ENCODE measurements at places on chromosomes 2 and 18.

DNA sequence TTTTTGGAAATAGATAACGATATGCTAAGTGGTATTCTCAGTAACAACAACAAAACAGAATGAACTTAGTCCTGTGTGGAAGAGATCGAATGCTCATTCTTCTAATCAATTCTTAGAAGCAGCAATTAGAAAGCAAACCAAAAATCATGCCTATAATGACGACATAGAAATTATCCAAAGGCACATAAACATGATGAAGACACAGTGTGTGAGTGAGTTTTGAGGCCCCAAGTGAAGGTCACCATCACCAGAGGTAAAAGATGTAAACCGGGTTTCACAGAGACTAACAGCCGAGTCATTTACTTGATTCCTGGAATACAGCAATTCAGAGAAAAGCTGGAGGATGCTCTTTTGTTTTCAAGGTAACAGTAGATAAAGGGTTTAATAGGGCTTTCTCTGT, 509.2 kb downstream of the TDRD15 start:
- no peak for DNase-seq

DNA sequence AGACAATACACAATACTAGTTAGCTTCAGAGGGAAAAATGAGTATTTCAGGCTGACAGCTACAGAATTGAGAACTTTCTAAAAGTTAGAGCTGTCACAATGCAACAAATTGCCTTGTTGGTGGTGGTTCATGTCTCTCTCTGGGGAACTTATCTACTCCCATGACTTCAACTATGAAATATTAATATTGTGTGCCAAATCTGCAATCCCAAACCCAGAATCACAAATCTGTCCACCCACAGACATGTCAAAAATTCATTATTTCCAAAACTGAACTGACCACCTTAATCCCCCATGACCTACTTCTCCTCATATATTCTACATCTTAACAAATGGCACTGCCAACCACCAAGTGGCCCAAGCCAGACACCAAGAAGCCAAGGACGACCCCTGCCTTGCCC, 143.5 kb downstream of the TCF4 start:
- DNase-seq: no peak

DNA sequence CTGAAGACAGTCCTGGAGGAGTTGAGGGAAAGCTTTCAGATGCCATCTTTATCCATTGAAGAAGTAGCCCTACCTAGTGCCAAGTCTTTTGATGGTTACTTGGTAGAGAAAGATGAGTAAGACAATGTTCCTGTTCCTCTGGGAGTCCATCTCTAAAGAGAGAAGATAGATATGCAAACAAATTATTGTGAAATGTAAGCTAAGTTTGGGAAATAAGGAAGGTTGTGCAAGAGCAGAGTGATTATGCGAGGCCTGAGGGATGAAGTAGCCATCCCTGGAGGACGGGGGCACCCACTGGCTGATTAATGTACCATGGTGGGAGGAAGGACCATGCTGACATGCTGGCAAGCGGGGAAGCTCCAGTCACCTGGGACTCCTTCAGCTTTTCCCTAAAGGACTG, 994 bp upstream of the DTNA start:
- DNase-seq: no peak

- DNase-seq: no peak
Observed at GRCh38 chr2:170883683-170884082, 45.4 kb upstream of the GORASP2 start.

DNA sequence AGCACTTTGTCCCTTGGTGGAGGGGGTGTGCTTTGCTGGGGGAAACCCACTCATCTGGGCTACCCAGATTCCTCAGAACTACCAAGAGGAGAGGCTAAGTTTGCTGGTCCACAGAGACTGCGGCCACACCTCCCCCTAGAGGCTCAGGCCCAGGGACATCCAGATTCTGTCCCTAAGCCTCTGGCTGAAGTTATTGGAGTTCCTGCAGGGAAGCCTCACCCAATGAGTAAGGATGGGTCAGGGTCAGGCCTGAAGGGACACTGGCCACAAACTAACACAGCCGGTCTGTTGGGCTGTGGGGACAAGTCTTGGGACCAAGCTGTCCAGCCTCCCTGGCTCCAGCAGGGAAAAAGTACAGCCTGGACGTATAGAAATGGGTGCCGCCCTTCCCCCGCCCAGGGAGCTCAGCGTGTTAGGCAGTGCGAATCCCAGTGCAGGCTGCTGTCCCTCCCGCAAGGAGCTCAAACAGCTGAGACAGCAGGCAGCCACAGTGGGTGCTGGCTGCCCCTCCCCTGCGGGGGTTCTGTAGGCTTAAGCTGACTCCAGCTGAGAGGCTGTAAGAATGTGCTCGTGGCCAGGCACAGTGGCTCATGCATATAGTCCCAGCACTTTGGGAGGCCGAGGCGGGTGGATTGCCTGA, 86.9 kb upstream of the ARL5A start:
- no peak for DNase-seq

- no peak for DNase-seq
Observed at GRCh38 chr2:226701052-226701451, 98.6 kb downstream of the IRS1 start.

DNA sequence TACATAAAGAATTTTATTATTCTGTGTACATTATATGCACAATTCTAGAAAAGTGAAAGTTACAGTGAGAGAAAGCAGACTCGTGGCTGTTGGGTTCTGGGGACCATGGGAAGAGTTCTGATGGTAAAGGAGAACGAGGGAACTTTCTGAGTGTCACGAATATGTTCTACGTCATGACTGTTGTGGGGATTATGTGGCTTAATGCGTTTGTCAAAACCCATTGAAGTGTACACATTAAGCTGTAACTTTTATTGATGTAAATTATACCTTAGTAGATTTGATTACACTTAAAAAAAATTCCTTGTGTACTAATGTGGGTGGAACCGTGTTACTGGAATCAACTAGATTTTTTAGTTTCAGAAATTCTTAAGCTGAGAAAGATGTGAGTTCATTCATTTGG, 426.1 kb downstream of the DSC3 start:
- no peak for DNase-seq

- DNase-seq: no peak
Observed at GRCh38 chr18:50090370-50091312, 104.3 kb downstream of the MYO5B start.

GRCh38 chr2:26754972-26755670, 9.0 kb upstream of the SLC35F6 start:
- DNase-seq: no peak

DNA sequence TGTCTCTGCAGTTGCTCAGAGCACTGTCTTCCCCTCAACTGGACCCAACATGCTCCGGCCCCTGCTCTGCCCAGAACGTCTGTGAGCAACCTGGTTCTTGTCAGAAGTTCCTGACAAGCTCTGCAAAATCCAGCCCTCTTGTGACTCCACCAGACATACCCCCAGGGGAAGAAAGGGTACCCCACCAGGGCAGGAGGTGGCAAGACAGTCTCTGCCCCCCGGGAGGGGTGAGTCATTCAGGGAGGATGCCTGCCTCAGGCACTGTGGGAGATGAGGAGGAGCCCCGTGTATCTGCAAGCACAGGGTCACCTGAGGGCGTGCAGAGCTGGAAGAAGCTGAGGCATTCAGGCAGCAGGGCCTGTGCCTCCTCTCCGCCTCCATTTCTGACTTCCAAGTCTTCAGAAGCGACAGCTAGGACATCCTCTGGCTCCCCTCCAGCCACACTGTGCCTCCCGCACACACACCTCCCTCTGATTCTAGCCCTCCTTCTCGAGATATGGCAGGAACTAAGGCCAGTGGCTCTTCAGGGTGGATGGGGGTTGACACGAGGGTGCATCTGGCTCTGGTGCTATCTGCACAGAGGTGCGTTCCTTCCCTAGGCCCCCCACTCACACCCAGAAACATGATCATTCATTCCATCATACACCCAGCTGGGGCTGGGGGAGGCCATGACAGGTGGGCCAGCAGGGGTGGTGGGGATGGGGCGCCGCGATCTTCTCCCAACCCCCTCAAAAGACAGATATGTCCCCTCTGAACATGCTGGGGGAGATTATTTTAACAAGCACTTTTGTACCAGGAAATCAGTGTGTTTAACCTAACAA, 222.2 kb downstream of the CYP26B1 start:
- no peak for DNase-seq

GRCh38 chr2:55223958-55224760, 7.9 kb downstream of the CLHC1 start:
- DNase-seq: no peak

All from midbrain (tissue), 1 donor.